ENCODE measurements at places on chromosomes 3 and 15.
A peak's percentile ranks its signal among the peaks of the same experiment; 100 is the strongest.

GRCh38 chr15:98671060-98672008 lies 23.0 kb downstream of the IGF1R start:
- DNase-seq: no peak

DNA sequence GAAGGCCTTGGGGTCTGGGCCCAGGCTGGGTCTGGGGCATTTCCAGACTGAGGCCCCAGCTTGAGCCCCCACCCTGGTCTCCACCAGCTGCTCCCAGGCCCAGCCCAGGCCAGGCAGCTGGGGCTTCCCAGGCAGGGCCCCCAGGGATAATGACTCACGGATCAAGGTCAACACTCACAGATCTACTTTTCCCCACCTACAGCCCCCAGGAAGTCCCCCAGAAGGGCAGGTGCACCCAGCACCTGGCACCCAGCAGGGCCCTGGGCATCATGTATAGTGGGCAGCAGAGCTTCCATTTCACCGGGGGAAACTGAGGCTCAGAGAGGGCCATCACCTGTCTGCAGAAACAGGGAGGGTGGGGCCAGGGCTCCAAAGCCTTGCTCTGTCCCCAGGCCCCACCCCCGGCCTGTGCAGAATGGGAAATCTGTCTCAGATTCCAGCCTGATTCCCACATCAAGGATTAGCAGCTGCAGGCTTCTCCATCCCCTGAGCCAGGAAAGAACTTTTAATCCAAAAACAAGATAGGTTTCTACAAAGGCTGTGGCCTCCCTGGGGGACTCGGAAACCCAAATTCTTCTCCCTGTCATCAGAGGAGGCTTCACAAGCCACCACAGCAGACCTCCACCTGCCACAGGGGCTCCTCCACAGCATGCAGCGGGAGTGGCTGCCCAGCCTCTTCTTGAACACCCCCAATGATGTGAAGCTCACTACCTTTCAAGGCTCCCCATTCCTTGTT lies 49.8 kb downstream of the IQSEC1 start:
- no peak for DNase-seq

DNA sequence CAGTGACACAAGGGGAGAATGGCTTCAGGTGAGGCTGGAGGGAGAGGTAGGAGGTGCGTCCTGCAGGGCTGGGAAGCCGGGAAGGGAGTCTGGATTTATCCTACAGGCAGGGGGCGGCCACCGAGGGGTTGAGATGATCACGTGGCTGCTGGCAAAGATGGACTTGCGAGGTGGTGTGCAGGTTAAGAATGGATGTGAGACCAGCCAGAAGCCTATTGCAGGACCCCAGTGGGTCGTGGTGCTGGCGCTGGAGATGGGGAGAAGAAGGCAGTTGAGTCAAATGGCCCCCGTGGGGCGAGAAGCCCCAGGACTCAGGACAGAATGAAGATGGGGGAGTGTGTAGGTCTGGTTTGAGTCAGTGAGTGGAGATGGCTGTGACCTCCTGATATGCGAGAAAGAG lies 183.1 kb downstream of the FAM43A start:
- DNase-seq: no peak

- peak; percentile 59 for DNase-seq
Measured at GRCh38 chr3:52240059-52240885, 1.3 kb upstream of the TWF2 start.

- no peak for DNase-seq
Measured at GRCh38 chr3:37218206-37218605, 43.8 kb upstream of the LRRFIP2 start.

DNA sequence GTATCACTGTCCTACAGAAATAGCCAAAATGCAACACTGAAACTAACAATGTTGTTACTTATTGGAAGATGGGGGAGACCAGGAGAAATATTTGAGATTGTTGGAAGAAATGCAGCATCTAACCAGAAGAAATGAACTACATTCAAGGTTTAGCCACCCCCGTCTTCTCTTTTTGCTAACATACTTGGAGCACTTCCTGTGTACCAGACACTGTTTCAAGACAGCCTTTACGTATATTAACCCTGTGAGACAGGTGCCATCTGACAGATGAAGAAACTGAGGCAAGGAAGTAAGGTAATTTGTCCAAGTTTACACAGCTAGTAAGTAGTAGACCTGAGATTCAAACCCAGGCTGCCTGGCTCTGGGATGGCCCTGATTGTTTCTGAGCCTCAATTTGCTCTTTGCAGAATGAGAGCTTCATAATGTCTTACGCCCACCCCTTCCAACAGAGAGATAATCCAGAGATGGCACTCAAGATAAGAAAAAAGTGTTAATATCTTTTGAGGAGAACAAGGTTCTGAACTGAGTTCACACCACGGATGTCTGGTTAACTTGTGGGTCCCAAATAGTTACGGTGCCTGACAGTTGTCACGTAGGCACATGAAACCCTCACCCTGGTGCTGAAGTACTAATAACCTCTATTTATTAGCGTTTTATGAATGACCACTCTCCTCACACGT lies 26.1 kb downstream of the RASGRP1 start:
- DNase-seq: no peak

GRCh38 chr3:183698756-183699155 lies 1.2 kb downstream of the YEATS2 start:
- peak; percentile 40 for DNase-seq

DNA sequence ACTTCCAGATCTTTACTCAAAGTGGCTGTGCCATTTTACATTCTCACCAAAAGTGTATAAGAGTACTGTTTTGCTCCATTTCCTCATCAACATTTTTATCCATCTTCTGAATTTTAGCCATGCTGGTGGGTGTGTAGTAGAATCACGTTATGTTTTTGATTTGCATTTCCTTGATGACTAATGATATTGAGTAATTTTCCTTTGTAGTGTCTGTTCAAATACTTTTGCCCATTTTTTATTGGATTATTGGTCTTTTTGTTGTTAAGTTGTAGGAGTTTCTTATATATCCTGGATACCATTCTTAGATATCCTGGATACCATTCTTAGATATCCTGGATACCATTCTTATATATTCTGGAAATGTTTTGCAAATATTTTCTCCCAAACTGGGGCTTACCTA lies 344.9 kb downstream of the LRRC3B start:
- no peak for DNase-seq

GRCh38 chr3:49217688-49218470 lies 46.5 kb downstream of the KLHDC8B start:
- DNase-seq: no peak

DNA sequence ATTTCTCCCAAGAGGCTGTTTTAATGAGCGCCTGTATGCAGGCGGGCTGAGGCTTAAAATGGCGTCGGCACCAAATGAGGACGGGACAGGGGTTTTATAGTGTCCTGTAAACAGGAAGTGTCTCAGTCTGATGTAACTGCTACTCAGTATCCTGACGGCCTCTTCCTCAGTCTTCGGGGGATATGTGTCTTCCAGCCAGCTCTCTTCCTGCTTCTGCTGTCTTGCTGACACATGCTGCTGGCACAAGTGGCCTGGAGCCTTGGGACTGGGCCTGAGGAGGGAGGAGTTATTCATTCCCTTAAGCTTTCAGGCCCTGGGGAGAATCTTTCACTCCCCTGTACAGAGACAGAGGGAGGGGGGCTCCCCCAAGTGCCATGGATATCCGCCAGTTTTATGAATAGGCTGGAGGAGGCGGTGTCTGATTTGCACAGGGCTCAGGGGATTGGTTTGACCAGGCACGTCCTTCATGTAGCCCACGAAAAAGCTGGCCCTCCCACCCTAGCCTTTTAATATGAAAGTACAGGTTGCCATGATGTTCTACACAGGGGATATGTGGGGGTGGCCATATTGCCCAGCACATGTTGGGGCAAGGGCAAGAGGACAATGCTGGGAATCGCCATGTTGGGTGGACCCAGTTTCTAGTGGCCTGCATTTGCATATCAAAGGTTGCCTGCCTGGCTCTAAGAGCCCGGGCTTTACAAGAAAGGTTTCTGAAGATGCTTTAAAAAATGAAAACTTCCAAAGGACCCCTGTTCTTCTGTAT lies 19.9 kb downstream of the NDUFB4 start:
- no peak for DNase-seq

DNA sequence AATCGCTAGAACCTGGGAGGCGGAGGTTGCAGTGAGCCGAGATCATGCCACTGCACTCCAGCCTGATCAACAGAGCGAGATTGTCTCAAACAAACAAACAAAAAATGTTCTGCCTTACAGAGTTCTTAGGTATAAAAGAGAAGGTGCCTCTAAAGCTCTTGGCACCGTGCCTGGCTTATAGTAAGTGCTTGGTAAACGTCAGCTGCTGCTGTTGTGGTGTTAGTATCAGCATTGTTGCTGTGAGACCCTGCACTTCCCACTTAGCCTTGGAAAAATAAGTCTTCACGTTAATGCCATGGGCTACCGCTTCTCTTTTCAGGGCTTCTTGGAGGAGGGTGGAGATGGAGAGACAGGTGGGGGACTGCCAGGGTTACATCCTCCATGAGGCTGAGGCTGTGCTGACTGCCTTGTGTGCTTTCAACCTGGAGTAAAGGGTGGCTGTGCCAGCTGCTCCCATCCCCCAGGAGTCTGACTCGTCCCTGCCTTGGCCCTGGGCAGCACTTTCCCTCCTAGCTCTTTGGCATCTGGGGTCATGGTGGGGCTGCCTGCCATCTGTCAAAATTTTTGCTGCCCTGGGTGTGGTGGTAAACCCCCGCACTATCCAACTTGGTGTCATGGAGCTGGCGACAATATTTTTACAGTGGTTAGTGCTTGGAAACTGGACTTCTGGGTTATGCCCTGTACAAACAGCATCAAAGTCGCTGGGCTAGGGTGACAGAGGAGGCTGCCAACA lies 17.8 kb downstream of the FLNB start:
- peak; percentile 62 for DNase-seq

DNA sequence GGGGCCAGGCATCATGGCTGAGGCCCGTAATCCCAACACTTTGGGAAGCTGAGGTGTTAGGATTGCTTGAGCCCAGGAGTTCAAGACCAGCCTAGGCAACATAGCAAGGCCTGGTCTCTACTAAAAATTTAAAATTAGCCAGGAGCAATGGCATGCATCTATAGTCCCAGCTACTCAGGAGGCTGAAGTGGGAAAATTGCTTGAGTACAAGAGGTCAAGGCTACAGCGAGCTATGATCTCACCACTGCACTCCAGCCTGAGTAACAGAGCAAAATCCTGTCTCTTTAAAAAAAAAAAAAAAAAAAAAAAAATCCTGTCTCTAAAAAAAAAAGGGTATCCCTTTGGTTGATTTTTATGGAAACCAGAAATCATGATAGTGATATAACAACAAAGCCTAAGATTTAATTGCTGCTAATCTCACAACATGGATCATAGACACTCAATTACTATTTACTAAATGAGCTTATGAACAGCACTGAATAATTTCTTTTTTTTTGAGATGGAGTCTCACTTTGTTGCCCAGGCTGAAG lies 12.1 kb downstream of the PCLAF start:
- DNase-seq: no peak

DNA sequence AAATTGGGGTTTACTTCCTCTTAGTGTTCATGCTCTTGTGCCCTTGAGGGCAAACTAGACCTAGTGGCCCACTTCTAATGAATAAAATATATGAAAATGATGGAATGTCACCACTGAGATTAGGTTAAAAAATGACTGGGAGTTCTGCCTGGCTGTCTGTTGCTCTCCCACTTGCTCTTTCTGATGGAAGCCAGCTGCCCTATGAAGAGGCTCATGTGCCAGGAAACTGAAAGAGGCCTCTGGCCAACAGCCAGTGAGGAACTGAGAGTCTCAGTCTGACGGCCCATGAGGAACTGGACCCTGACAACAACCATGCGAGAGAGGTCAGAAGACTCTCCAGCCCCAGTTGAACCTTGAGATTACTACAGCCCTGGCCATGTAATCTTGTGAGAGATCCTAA lies 107.1 kb upstream of the FHIT start:
- DNase-seq: no peak

- peak; percentile 98 for DNase-seq
Measured at GRCh38 chr3:123314359-123315270, 112.9 kb downstream of the SEC22A start.

DNA sequence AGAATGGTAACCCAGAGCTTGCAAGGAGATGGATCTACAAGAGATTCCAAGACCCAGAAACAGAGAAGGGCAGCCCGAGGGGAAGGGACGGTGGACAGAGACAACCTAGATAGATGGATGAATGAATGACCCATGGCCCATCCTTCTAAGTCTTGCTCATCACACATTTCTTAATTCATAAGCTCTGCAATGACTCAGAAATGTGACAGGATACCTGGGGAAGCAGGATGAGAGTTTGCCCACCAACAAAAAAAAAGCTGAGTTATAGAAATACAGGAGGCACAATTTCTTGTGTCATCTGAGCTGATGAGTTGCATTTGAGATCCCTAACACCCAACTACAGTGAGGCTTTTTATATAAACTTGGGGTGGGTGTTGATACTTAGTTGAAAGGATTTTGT lies 76.6 kb downstream of the CNTN3 start:
- DNase-seq: no peak

- no peak for DNase-seq
Measured at GRCh38 chr3:110569073-110569472, 502.5 kb upstream of the NECTIN3 start.

- no peak for DNase-seq
Measured at GRCh38 chr15:78368651-78369050, 28.5 kb downstream of the CRABP1 start.

- no peak for DNase-seq
Measured at GRCh38 chr3:78742041-78742440, 1025.8 kb downstream of the ROBO1 start.

- DNase-seq: no peak
Measured at GRCh38 chr3:136658946-136659682, 93.1 kb downstream of the STAG1 start.

DNA sequence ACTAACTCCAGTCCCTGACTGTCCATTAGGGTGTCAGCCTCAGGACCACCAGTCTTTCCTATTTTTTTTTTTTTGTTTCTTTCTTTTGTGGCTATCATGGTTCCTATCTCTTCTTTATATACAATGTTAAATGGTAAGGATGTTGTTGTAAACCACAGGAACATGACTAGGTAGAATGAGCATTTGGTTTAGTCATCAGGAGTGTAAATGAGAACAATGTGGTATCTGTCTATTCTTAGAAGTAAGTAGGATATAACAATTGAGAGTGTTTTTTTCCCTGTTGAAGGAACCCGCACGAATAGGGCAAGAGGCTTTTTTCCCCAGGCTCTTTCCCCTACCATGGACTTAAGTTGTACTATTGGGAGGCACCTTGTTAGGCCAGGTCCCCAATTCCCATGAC lies 880.3 kb upstream of the GBE1 start:
- no peak for DNase-seq

DNA sequence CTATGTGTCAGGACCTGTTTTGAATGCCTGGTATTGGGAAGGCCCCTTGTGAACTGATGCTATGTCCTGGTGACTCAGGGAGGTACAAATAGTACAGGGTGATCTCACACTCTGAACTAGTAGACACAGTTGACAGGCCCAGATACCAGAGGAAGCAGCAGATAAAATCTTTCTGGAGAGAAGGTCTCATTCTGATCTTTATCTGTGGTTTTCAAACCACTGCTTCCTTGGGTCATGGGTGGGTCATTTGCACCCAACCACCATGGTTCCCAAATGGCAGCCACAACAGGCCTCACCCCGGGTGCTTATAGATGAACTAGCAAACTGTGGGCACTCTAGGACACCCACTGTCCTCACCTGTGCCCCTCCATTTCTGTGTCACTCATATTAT lies 43.4 kb downstream of the PXYLP1 start:
- DNase-seq: no peak

GRCh38 chr3:48694610-48695392 lies 9.1 kb upstream of the NCKIPSD start:
- no peak for DNase-seq
